ENCODE measurements at places on chromosomes 7 and 10. TPM values are rescaled to one million over a fixed set of nuclear protein-coding genes. Genes with fewer than 3 reads are reported as not detected.

The PRPS1L1 gene
- not detected for total RNA-seq

The MUC3A gene
- 0.25 TPM for total RNA-seq

The COPS6 gene
- total RNA-seq = 67.1 TPM

The HOGA1 gene
- not detected for total RNA-seq

The SAP25 gene
- 119 TPM for total RNA-seq

The AOC1 gene
- not detected for total RNA-seq

The WNT16 gene
- not detected for total RNA-seq

DNA sequence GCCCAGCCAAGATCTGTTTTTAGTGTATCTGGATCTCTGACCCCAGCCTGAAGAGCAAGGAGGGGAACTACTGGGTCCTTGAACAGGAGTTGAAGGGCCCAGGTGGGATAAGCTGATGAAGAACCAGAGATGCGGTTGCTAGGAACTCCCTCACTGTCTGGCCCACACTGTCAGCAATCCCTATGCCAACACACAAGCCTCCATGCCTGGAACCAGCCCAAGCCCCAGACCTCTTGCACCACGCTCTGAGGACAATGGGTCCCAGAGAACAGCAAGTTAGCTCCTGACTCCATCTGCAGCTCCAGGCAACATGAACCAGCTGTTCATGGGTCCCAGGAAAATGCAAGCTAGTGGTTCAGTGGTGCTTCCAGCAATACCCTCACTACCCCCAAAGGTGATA lies 2.4 kb downstream of the NAT16 start:
- no peak overlapping the region for H3K4me3 ChIP-seq
- peaks cover 30% of the 10 kb centered on the region for H3K4me1 ChIP-seq
- H3K27me3 ChIP-seq = no peaks in the 10 kb centered on the region
- H3K27ac ChIP-seq = no peak overlapping the region

DNA sequence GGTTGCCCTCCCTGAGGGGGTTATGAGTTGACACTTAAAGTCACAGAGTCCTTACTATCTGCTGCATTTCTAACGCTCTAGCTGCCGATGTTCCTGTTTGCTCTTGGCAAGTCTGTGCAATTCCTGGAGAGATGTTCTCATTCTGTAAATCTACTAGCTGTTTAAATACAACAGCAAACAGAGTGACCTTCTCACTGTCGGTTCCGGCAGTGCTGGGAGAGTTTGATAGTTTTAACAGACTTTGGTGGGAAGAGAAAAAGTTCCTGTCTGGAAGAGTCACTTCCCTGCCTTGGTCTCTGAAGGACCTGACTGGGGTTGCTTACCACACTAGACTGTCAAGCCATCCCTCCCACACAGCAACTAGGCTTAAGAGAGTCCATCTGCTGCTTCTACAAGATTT lies 63.3 kb upstream of the ELMO1 start:
- no peaks in the 10 kb centered on the region for H3K36me3 ChIP-seq
- no peaks in the 10 kb centered on the region for H3K4me1 ChIP-seq
- DNase-seq = no peak
- no peak overlapping the region for H3K4me3 ChIP-seq

- no peaks in the 10 kb centered on the region for H3K4me1 ChIP-seq
- no peak for DNase-seq
- no peak overlapping the region for H3K4me3 ChIP-seq
- H3K36me3 ChIP-seq = no peaks in the 10 kb centered on the region
Observed at GRCh38 chr10:128230401-128230800, 104.2 kb upstream of the MKI67 start.

GRCh38 chr7:116273283-116273917 lies 63.1 kb downstream of the TES start:
- H3K4me3 ChIP-seq = no peak overlapping the region
- no peaks in the 10 kb centered on the region for H3K27me3 ChIP-seq
- no peak for DNase-seq
- no peaks in the 10 kb centered on the region for H3K4me1 ChIP-seq

DNA sequence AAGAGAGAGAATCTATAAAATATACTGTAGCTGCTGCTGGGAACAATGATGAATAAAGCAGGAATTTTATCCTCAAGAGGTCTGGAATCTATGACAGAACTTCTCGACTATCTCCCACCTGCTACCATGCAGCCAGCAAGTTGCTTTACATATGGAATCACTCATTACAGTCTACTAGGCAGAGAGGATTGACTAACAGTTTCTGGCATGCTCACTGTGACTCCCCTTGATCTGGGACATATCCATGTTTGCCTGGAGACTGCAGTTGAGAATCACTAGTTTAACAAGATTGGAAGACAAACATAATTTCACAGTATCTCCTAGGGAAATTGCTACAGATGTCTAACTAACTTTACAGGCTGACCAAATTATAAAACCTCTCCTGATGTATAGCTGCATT lies 13.3 kb downstream of the GPR37 start:
- no peak overlapping the region for H3K4me3 ChIP-seq
- H3K36me3 ChIP-seq = no peaks in the 10 kb centered on the region
- no peaks in the 10 kb centered on the region for H3K27me3 ChIP-seq
- DNase-seq = no peak
- no peak overlapping the region for H3K27ac ChIP-seq

DNA sequence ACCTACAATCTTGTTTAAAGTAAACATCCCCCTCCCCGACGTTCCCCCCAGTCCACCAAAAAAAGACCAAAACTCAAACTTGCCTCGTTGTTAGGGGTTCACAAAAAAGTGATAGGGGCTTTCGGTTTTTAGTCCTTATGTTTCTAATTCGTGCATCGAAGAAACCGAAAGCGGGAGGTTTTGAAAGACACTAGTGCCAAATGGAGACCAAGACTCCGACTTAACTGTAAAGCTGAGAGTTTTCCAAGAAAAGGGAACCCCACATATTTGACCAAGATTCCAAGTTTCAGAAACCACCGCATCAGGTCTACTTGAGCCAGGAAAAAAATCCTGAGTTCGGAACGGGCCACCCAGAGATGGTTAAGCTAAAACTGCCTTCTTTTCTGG lies 534 bp downstream of the PSMA2 start:
- no peaks in the 10 kb centered on the region for H3K27me3 ChIP-seq
- peaks cover 23% of the 10 kb centered on the region for H3K4me1 ChIP-seq
- peak overlapping the region; percentile 100 for H3K4me3 ChIP-seq

GRCh38 chr7:30904561-30904960 lies 7.1 kb upstream of the AQP1 start:
- H3K36me3 ChIP-seq = no peaks in the 10 kb centered on the region
- no peaks in the 10 kb centered on the region for H3K4me1 ChIP-seq
- H3K27me3 ChIP-seq = peaks cover 12% of the 10 kb centered on the region
- H3K4me3 ChIP-seq = no peak overlapping the region

- H3K27ac ChIP-seq = no peak overlapping the region
- H3K36me3 ChIP-seq = no peaks in the 10 kb centered on the region
- H3K4me3 ChIP-seq = no peak overlapping the region
- DNase-seq = no peak
Observed at GRCh38 chr7:24496036-24496435, 77.2 kb upstream of the PALS2 start.

DNA sequence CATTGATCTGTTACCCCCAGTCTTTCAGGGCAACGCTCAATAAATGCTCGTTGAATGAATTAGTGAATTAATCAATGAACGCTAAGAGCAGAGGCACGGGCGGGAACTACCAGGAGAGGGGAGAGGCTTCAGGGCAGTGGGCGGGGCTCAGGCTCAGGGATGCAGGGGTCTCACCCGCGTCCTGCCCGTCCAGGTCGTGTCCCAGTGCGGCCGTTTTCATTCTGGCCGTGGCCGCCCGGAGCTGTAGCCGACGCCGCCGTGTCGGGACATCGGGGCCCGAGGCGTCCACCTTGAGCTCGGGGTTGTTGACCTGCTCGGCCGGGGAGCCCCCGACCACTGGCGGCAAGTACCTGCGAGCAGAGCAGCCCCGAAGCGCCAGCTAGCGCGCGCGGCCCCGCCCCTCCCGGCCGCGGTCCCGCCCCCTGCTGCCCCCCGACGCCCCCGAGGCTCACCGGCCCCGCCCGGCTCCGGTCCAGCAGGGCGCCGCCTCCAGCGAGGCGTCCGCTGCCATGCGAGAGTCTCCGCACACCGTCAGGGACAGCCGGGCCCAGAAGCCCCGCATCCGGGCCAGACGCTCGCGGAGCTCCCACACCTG lies 2.8 kb upstream of the GAL3ST4 start:
- no peaks in the 10 kb centered on the region for H3K27me3 ChIP-seq
- H3K36me3 ChIP-seq = no peaks in the 10 kb centered on the region
- no peak overlapping the region for H3K27ac ChIP-seq
- no peak for DNase-seq

DNA sequence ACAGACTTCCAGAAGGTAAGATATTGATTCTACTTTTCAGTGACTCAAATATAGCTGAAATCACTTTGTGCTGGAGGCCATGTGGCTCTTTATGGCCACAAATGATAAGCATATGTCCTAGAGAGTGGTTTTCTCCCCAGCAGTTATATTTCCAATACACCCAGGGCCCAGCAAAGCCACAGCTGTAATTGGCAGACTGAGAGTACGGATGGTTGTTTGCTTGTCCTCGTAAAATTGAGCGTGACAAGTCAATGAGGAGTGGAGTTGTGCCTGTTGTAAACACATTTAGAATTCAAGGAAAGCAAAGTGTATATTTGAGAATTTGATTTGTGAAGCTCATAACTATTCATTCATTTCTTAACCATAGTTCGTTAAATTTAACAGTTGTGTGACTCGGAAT lies 201.8 kb downstream of the LHFPL3 start:
- H3K4me1 ChIP-seq = no peaks in the 10 kb centered on the region
- no peak for DNase-seq
- H3K4me3 ChIP-seq = no peak overlapping the region
- no peak overlapping the region for H3K27ac ChIP-seq

- no peaks in the 10 kb centered on the region for H3K36me3 ChIP-seq
- DNase-seq = no peak
- H3K27me3 ChIP-seq = peaks cover 3% of the 10 kb centered on the region
- no peak overlapping the region for H3K4me3 ChIP-seq
- H3K4me1 ChIP-seq = no peaks in the 10 kb centered on the region
Observed at GRCh38 chr7:154783281-154783909, 219.5 kb downstream of the PAXIP1 start.

GRCh38 chr10:79445977-79446757 lies 743 bp upstream of the ZCCHC24 start:
- DNase-seq = no peak
- H3K27ac ChIP-seq = peak overlapping the region; percentile 14
- peaks cover 13% of the 10 kb centered on the region for H3K4me1 ChIP-seq
- H3K4me3 ChIP-seq = peak overlapping the region; percentile 44
- H3K27me3 ChIP-seq = no peaks in the 10 kb centered on the region

- H3K4me3 ChIP-seq = no peak overlapping the region
- no peaks in the 10 kb centered on the region for H3K27me3 ChIP-seq
- no peak for DNase-seq
- H3K4me1 ChIP-seq = peaks cover 7% of the 10 kb centered on the region
- H3K27ac ChIP-seq = no peak overlapping the region
Observed at GRCh38 chr7:157572622-157573021, 235.8 kb downstream of the DNAJB6 start.

DNA sequence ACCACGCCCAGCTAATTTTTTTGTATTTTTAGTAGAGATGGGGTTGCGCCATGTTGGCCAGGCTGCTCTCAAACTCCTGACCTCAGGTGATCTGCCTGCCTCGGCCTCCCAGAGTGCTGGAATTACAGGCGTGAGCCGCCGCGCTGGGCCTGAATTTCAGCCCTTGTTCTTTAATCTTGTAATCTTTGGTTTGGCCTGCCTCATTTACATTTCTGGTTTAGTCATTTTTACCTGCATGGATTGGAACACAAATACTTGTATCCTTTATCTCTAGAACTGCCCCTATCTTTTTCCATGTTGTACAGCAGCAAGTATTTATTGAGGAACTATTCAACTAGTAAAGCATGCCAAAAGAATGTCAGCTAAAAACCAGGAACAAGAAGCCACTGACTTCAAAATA lies 195.6 kb upstream of the FRMD4A start:
- peaks cover 38% of the 10 kb centered on the region for H3K4me1 ChIP-seq
- no peak overlapping the region for H3K27ac ChIP-seq
- DNase-seq = no peak
- no peaks in the 10 kb centered on the region for H3K27me3 ChIP-seq

- H3K4me3 ChIP-seq = peak overlapping the region; percentile 63
- no peak for DNase-seq
- peaks cover 56% of the 10 kb centered on the region for H3K4me1 ChIP-seq
- peaks cover 5% of the 10 kb centered on the region for H3K36me3 ChIP-seq
- H3K27ac ChIP-seq = peak overlapping the region; percentile 82
Observed at GRCh38 chr10:80460399-80461207, 6.5 kb downstream of the TSPAN14 start.

GRCh38 chr10:17779784-17780183 lies 27.8 kb downstream of the TMEM236 start:
- no peaks in the 10 kb centered on the region for H3K36me3 ChIP-seq
- H3K27ac ChIP-seq = no peak overlapping the region
- no peaks in the 10 kb centered on the region for H3K4me1 ChIP-seq
- H3K27me3 ChIP-seq = no peaks in the 10 kb centered on the region
- H3K4me3 ChIP-seq = no peak overlapping the region
- no peak for DNase-seq

DNA sequence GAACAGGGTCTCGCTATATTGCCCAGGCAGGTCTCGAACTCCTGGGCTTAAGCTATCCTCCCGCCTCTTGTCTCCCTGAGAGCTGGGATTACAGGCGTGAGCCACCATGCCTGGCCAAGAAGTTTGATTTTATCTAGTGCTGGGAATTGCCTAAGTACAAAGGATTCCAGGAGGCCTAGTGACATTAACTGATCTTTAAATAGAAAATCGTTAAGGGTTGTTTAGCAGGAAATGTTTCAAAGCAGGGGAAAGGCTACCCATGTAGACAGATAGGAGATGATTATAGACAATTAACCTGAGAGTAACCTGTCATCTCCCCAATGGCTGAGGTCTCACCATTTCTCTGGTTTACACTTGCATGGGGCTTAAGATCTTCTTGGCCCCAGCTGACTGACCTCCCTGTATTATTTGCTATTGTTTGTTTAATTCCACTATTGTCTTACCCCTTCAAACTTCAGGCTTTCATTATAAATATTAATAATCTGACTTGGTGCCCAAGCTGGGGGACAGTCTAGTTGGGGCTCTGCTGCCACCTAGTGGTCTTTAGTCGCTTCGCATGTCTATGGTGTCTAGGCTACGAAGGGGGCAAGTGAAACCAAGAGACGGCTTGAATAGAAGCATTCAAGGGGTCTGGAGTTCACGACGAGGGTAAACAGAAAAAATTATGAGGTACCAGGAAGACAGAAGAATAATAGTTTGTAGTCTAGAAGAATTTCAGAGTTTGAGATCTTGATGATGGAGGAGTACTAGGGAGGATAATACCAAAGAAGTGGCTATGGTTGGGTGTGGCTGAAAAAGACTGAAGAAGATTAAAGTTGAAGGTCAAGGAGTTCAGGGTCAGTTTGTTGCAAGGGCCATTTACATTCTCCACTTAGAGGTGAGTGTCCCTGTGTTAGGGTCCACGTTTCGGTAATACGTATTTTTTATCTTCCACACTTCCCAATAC lies 40.4 kb upstream of the BPGM start:
- no peaks in the 10 kb centered on the region for H3K4me1 ChIP-seq
- peak; percentile 56 for DNase-seq
- no peak overlapping the region for H3K27ac ChIP-seq
- H3K27me3 ChIP-seq = no peaks in the 10 kb centered on the region
- no peaks in the 10 kb centered on the region for H3K36me3 ChIP-seq

All from T-cell (primary cell).